Endothelial cell (in vitro differentiated cells): ENCODE measurements at places on chromosomes 2 and 18. TPM values are rescaled to one million over a fixed set of nuclear protein-coding genes. Genes with fewer than 3 reads are reported as not detected.

Gene SERPINB3
- not detected for total RNA-seq

Gene MAP3K2
- 27.3 TPM for total RNA-seq

Gene MEP1B
- total RNA-seq = 0.15 TPM

Gene ACVR1C
- total RNA-seq = 0.10 TPM

Gene PRSS56
- total RNA-seq = not detected

- peaks cover 8% of the 10 kb centered on the region for H3K27me3 ChIP-seq
- H3K27ac ChIP-seq = no peak overlapping the region
- peak; percentile 55 for DNase-seq
- H3K36me3 ChIP-seq = no peaks in the 10 kb centered on the region
- no peak overlapping the region for H3K4me3 ChIP-seq
These were observed 54.8 kb upstream of the KLHL29 start for GRCh38 chr2:23330214-23330613.

GRCh38 chr2:188916736-188917135 lies 57.4 kb upstream of the COL3A1 start:
- H3K27me3 ChIP-seq = no peaks in the 10 kb centered on the region
- no peak overlapping the region for H3K4me3 ChIP-seq
- H3K4me1 ChIP-seq = no peaks in the 10 kb centered on the region
- H3K36me3 ChIP-seq = no peaks in the 10 kb centered on the region

- no peak overlapping the region for H3K4me3 ChIP-seq
- H3K27ac ChIP-seq = no peak overlapping the region
- H3K27me3 ChIP-seq = no peaks in the 10 kb centered on the region
- no peaks in the 10 kb centered on the region for H3K36me3 ChIP-seq
- H3K4me1 ChIP-seq = no peaks in the 10 kb centered on the region
These were observed 264.6 kb upstream of the STON1 start for GRCh38 chr2:48265169-48266030.

DNA sequence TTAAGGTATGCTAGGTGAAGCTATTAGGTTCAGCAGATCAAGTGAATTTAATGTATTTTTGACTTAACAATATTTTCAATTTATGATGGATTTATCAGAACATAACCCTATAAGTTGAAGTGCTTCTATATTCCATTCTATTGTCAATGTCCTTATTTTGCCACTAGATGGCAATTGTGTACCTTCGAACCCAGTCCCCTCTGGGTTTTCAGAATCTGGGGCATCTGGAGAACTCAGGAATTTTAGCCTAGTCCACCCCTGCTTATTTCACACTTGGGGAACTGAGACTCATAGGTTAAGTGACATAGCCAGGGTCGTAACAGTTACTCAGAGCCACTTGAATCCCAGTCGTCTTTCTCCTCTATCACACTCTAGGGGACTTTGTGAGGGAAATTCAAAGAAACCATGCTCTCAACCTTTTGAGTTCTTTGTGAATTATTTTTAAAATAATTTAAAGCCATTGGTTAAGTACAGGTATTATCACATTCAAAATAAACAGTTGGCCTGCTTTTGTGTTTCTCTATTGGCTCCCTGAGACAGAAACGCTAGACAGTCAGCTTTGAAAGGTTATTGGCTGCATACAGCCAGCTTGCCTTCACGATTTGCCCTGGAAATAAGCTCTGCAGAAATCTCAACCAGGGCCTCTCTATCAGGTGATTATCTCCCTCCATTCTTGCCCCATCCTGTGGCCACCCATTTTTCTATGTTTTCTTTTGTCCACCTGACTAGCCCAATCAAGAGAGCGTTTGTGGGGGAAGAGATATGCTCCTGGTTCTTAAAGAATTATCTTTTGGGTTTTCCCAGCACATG lies 145.0 kb downstream of the TTC27 start:
- DNase-seq = peak; percentile 28
- no peak overlapping the region for H3K4me3 ChIP-seq
- peaks cover 4% of the 10 kb centered on the region for H3K4me1 ChIP-seq
- no peaks in the 10 kb centered on the region for H3K27me3 ChIP-seq

DNA sequence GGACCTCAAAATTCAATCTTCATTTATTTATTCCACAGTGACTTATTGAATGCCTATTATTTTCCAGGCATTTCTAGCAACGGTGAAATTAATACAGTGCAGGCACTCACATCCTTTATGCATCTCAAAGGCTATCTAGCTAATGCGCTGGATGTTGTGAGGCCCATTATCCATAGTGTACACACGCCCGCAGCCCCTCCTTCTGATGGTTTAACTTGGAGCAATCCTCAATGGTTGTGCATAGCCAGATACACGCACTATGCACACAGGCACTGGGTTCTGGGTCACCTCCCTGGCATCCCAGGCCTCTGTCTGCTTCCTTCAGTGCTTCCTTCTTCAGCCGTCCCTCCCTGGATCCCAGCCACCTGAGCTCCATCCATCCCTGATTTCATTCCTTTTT lies 108.5 kb upstream of the BOD1L2 start:
- H3K4me1 ChIP-seq = peaks cover 15% of the 10 kb centered on the region
- peaks cover 4% of the 10 kb centered on the region for H3K36me3 ChIP-seq
- no peak overlapping the region for H3K27ac ChIP-seq
- no peak for DNase-seq

GRCh38 chr18:58021504-58021903 lies 22.5 kb upstream of the NEDD4L start:
- no peak overlapping the region for H3K4me3 ChIP-seq
- no peaks in the 10 kb centered on the region for H3K27me3 ChIP-seq
- H3K4me1 ChIP-seq = no peaks in the 10 kb centered on the region
- no peak overlapping the region for H3K27ac ChIP-seq
- no peak for DNase-seq

DNA sequence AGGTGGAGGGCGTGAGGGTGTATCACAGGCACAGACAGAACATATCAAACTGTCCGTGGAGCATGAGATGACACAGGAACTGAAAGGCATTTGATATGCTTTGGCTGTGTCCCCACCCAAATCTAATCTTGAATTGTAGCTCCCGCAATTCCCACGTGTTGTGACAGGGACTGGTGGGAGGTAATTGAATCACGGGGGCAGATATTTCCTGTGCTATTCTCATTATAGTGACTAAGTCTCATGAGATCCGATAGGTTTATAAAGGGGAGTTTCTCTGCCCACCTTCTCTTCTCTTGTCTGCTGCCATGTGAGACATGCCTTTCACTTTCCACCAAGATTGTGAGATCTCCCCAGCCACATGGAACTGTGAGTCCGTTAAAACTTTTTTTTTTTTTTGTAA lies 123.1 kb upstream of the PIEZO2 start:
- no peak overlapping the region for H3K27ac ChIP-seq
- H3K36me3 ChIP-seq = no peaks in the 10 kb centered on the region
- H3K4me3 ChIP-seq = no peak overlapping the region
- DNase-seq = no peak
- peaks cover 12% of the 10 kb centered on the region for H3K4me1 ChIP-seq
